ENCODE measurements at places on chromosomes 4 and X.

- DNase-seq, result no peak
Observed at GRCh38 chrX:7261672-7262332, 113.8 kb upstream of the PUDP start.

GRCh38 chr4:153798901-153799693, 10.2 kb upstream of the SFRP2 start:
- DNase-seq, result no peak

- no peak for DNase-seq
Observed at GRCh38 chr4:188658958-188659522, 519.8 kb downstream of the TRIML1 start.

DNA sequence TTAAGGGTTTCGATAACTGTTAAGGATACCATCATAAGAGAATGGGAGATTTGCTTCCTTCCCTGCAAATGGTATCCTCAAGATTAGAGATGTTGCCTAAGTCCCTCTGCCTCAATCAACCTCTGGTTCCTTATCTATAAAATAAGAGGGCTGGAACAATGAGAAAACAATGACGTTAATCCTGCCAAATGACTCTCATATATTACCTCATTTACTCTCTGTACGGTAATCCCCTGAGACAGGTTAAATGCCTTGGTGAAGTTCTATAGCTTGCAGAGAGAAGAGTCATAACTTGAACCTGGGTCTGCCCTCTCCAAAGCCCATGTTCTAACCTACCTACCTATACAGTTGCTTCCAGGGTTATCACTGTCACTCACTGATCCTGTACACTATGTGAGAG, 100.2 kb upstream of the OTUD4 start:
- DNase-seq, result no peak

DNA sequence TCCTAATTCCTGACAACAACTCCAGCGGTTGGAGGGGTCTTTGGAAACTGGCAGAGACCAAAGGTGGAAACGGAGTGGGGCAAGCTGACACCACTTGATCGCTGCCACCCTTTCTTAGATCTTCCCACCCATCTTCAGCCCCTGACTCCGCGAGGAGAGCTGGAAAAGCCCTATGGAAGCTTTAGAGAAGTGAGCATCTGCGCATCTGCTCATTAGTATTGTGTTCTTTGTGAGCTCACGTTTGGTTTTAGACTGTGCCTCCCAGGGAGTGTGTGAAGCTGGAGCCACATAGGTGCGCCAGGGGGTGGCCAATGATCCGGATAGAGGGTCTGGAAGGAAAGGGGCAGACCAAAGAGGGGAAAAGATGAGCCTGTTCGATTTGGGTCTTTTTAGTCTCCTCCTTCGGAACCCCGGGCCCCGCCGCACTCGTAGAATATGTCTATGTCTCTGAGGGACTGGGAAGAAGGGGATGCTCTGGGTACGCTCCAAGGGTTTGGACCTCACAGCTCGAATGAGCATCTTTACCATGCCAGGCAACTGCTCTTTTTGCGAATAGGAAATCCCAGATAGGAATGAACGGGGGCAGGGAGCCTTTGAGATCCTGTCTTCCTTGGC, 578 bp upstream of the DKK2 start:
- no peak for DNase-seq

DNA sequence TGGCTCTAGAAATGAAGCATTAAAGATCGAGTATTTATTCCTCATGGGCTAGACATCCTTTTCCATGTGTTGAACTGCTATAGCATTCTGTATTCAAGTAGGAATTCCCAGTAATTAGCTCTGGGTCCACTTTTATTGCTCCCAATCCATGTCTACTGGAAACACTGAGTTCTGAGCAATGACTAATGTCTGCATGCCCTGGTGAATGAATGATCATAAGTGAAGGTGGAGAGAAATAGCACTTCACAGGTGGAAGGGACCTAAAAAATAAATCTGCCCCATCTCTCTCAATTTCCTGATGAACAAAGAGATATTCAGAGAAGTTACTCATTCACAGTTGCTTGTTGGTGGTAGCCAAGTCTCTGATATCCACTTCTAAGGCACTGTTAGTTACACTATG, 34.6 kb upstream of the CXCL8 start:
- no peak for DNase-seq

- DNase-seq, result no peak
Observed at GRCh38 chr4:110354460-110354859, 121.5 kb upstream of the ENPEP start.

- DNase-seq, result no peak
Observed at GRCh38 chrX:68254738-68255645, 178.3 kb downstream of the OPHN1 start.

DNA sequence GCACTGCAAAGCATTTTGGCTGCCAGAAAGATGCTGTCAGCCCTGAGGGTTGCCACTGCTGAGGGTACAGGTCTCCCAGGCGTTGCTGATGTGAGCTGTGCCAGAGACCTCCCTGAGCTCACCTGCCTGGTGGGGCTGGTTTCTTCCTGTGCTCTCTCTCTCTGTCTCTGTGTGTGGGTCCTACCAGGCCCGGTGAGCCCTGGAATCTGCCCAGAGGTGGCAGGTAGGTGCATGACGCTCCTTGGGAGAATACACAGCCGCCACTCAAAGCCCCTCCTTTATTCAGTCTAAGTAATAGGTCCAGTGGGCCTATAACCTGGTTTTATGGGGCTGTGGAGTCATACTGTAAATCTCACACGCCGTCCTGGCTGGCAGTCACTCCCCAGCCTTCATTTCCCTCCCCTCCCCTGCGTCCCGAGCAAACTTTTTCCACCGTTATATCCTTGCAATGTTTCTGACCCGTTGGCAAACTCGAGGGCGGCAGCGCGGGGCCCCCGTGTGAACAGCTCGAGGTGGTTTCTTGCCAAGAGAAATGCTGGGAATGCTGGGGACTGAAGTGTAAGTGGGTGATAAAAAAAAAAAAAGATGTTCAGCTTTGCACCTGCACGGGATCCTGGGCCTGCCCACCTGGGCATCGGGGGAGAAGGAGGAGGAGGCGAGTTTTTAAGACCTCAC, 245.9 kb downstream of the CRLF2 start:
- DNase-seq, result no peak

GRCh38 chrX:26672571-26672970, 456.6 kb downstream of the MAGEB5 start:
- no peak for DNase-seq

GRCh38 chr4:151719956-151720334, 40.9 kb downstream of the GATB start:
- DNase-seq, result no peak

GRCh38 chr4:147236806-147237205, 244.1 kb upstream of the EDNRA start:
- no peak for DNase-seq

GRCh38 chr4:159308566-159309340, 205.9 kb downstream of the RAPGEF2 start:
- DNase-seq, result no peak

DNA sequence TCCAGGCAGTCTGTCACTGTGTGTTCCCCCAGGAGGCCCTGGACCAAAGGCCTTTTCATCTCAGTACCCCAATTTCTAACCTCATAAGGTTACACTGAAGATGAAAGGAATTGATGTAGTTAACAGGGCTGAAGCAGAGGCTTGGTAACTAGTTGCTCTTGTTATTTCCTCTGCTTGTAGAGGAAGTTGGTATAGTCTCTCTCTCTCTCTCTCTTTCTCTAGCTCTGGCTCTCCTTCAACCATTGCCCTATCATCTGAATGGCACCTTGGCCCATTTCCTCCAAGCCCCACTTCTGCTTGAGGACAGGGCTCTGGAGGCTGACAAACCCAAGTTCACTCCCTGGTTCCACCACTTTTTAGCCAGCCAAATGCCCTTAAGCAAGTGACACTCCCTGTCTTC, 96.1 kb downstream of the MAMLD1 start:
- no peak for DNase-seq

DNA sequence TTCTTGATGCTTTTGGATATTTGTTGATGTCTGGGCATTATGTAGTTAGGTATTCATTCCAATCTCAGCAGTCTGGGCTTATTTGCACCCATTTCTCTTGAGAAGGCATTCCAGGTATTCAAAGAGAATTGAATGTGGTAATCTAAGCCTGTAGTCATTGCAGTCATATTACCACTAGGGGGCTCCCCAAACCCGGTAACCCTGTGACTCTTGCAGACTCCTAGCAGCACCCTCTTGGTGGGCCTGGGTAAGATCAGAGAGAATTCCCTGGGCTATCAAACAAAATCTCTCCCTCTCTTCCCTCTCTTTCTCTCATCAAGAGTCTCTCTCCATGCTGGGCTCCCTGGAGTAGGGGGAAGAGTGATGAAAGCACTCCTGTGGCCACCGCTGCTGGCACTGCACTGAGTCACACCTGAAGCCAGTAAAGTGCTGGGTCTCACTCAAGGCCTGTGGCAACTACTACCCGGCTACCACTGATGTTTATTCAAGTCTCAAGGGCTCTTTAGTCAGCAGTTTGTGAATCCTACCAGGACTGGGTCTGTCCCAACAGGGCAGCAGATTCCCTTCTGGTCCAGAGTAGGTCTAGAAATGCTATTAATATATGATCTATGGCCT, 187.7 kb upstream of the NUDT10 start:
- DNase-seq, result no peak

DNA sequence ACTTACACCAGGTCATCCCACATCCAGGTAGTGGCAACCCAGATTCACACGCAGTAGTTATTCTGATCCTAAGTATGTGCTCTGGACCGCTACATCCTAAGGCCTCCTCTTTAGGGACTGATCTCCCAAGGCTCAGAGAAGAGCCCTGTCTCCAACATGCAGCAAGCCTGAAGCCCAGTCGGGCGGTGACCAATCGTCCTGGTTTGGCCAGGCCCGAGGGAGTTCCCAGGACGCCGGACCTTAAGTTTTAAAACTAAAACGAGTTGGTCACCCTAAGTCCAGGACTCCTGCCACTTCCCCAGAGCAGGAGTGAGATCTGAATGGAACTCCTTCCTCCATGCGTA, 385 bp downstream of the LYAR start:
- DNase-seq, result no peak

- DNase-seq, result no peak
Observed at GRCh38 chrX:24325231-24325630, 11.4 kb upstream of the SUPT20HL2 start.

- DNase-seq, result peak; percentile 28
Observed at GRCh38 chr4:55553441-55554201, 6.9 kb upstream of the CLOCK start.

DNA sequence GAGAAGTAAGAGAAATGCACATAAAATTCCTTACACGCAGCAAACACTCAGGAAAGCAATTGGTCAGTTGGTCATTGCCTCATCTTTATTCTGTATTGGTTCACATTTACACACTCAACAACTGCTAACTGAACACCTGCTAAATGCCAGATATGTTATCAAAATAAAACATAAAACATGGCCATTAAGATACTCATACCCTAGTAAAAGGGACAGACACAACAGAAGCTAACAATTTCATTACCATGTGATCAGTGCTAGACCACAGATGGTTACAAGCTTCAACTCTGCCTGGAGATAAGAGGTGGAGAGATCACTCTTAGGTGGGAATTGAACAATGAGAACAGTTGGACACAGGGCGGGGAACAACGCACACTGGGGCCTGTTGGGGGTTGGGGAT, 26.2 kb downstream of the TEC start:
- DNase-seq, result no peak

GRCh38 chrX:39874202-39874816, 223.4 kb downstream of the BCOR start:
- no peak for DNase-seq

DNA sequence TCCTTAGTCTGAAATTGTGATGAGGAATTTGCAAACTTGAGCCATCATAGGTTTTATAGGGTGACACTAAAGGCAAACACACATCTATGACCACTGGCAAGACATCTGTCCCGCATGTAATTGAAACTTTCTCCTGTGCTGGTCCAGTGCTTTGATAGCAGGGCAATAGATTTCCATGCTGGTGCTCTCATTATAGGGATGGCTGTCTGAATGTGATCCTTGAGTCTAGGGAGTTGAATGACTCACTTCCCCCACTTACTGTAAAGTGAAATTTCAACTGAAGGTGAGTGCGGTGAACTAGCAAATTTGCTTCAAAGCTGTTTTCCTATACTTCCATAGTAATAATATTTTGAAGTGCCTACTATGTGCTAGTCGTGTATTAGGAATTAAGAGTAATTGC, 1630.0 kb downstream of the STIM2 start:
- DNase-seq, result no peak

DNA sequence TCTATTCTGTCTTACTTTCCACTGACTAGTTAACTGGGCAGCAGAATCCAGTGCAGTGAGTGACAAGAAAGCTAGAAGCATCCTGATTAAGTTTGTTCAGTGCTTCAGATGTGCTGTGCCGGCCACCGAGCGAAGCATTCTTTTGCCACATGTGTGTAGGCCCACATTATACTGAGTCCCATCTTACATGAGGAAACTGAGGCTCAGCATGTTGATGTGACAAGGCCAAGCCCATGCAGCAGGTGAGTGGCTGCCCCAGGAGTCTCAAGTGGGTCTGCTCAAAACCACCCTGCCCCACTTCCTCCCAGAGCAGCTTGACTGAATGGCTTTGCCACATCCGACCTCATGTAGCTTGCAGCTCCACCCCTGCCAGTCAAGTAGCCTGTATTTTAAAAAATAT, 50.5 kb downstream of the RHOH start:
- no peak for DNase-seq

GRCh38 chrX:10906866-10907265, 204.3 kb upstream of the HCCS start:
- DNase-seq, result no peak

- DNase-seq, result no peak
Observed at GRCh38 chr4:152807294-152807829, 27.6 kb downstream of the ARFIP1 start.

- no peak for DNase-seq
Observed at GRCh38 chr4:105996845-105997244, 101.6 kb downstream of the NPNT start.

GRCh38 chrX:152900937-152901445, 3.1 kb downstream of the ZNF185 start:
- DNase-seq, result no peak

DNA sequence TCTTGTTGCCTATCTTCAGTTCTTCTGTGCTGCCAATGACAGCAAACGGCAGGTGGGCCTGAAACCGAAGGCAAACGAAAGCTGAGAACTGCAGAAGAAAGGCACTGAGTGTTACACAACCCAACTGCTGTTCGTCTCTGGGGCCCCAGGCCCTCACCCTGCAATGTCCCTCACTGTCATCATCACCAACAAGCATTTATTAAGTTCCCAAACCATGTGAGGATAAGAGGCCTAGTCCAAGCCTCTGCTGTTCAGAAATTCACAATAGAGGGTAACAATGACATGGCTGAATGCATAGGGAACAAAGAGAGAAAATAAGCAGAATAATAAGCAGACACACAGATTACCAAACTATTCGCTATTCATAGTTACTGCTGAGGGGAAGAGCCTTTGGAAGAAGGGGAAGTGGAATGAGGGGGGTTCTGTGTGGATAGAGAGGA, 34.5 kb upstream of the NKRF start:
- DNase-seq, result no peak

GRCh38 chr4:172344308-172344938, 531.2 kb downstream of the GALNTL6 start:
- DNase-seq, result no peak

- no peak for DNase-seq
Observed at GRCh38 chrX:132488180-132488705, 595 bp downstream of the MBNL3 start.

- DNase-seq, result no peak
Observed at GRCh38 chrX:66004928-66005829, 34.7 kb downstream of the VSIG4 start.

- DNase-seq, result no peak
Observed at GRCh38 chr4:55133951-55134350, 8.6 kb upstream of the KDR start.

- no peak for DNase-seq
Observed at GRCh38 chrX:44062840-44063239, 89.7 kb upstream of the NDP start.

GRCh38 chrX:10749113-10749512, 128.7 kb upstream of the MID1 start:
- DNase-seq, result no peak

All from omental fat pad (tissue), 4 donors.